ENCODE measurements at places on chromosomes 3 and 15. TPM values are rescaled to one million over a fixed set of nuclear protein-coding genes. Genes with fewer than 3 reads are reported as not detected.

RYK gene
- 17.6 TPM for total RNA-seq

- no peak for DNase-seq
Observed at GRCh38 chr3:14848906-14849305, 30.1 kb downstream of the FGD5 start.

- DNase-seq, result peak; percentile 22
Observed at GRCh38 chr15:75835990-75836958, 7.0 kb upstream of the UBE2Q2 start.

GRCh38 chr3:20904671-20905070 is 718.7 kb upstream of the SGO1 start:
- no peak for DNase-seq

DNA sequence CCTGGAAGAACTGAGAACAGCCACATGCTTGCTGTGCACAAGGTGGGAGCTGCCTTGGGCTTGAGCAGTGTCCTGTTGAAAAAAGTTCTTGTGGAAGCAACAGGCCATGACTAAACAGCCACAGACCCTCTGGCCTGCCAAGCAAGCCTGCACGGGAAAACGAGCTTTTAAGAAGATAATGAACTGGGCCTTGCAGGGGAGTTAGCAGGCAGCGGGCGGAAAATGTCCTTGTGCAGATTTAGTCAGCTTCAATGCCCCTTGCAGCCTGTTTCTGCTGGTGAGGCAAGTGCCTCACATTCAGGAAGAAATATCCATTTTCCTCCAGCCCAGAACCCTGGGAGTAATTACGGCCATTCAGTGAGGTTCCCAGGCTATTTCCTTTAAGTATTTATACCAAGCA is 126.2 kb upstream of the KLHL25 start:
- no peak for DNase-seq

Data from activated CD4-positive, alpha-beta memory T cell treated with anti-CD3 and anti-CD28 coated beads for 36 hours (primary cell).